ENCODE measurements at places on chromosomes 6 and 20.
A peak's percentile ranks its signal among the peaks of the same experiment; 100 is the strongest.

DNA sequence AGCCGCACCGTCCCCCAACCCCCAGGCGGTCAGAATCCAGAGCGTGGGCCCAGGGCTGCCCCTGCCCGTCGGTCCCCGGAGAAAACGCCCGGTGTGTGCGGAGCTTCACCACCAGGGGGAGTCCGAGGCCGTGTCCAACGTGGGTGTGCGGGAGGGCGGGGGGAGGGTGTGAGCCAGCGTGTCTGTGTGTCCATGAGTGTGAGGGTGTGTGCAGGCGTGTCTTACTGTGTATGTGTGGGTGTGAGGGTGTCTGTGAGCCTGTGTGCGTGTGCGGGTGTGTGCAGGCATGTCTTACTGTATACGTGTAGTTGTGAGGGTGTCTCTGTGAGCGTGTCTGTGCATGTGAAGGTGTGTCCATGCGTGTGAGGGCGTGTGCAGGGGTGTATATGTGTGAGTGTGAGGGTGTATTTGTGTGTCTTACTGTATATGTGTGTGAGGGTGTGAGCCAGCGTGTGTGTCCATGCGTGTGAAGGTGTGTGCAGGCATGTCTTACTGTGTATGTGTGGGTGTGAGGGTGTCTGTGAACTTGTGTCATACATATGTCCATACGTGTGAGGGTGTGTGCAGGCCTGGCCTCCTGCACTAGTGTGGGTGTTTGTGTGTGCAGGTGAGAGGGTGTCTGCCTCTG, 24.6 kb upstream of the GATA5 start:
- peak; percentile 82 for DNase-seq

- DNase-seq, result no peak
Measured at GRCh38 chr20:60573003-60573680, 614.9 kb downstream of the CDH26 start.

- DNase-seq, result no peak
Measured at GRCh38 chr6:134599079-134599478, 281.2 kb upstream of the SGK1 start.

GRCh38 chr6:90495216-90495817, 91.6 kb downstream of the MAP3K7 start:
- no peak for DNase-seq

DNA sequence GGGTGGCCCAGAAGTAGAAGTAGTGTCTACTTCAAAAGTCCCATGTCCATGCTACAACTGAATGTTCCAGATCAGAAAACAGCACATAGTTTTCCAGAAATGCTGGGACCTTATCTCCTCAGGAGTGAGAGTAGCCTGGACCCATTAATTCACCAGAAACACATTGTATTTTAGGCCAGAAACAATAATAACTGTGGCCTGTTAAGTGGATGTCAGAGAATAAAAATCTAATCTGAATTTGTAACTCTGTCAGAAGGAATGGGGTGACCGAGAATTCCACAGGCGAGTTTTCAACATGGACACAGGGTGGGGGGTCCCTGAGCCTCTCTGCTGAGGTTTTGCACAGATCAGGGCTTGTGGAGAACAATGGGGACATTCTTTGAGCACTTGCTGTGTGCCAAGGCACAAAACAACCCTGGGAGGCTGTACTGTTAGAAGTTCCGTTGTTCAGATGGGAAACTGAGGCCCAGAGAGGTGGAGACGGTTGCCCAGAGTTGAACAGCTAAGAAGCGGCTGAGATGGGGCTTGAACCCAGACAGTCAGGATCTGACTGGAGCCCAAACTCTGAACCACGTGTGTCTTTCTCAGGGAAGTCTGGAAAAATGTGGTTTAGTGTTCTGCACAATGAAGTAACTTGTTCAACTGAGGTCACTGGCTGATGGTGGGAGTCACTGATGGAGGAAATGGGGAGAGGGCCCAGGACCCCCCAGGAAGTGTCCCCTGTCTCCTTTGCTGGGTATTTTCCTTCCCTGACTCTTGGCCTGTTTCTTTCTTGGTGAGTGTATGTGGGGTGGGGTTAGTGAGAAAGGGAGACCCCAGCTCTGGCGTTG, 44.2 kb downstream of the SNAI1 start:
- DNase-seq, result no peak

GRCh38 chr20:25081065-25081729, 744 bp downstream of the VSX1 start:
- DNase-seq, result no peak

GRCh38 chr6:93219447-93219846, 199.9 kb downstream of the EPHA7 start:
- no peak for DNase-seq

DNA sequence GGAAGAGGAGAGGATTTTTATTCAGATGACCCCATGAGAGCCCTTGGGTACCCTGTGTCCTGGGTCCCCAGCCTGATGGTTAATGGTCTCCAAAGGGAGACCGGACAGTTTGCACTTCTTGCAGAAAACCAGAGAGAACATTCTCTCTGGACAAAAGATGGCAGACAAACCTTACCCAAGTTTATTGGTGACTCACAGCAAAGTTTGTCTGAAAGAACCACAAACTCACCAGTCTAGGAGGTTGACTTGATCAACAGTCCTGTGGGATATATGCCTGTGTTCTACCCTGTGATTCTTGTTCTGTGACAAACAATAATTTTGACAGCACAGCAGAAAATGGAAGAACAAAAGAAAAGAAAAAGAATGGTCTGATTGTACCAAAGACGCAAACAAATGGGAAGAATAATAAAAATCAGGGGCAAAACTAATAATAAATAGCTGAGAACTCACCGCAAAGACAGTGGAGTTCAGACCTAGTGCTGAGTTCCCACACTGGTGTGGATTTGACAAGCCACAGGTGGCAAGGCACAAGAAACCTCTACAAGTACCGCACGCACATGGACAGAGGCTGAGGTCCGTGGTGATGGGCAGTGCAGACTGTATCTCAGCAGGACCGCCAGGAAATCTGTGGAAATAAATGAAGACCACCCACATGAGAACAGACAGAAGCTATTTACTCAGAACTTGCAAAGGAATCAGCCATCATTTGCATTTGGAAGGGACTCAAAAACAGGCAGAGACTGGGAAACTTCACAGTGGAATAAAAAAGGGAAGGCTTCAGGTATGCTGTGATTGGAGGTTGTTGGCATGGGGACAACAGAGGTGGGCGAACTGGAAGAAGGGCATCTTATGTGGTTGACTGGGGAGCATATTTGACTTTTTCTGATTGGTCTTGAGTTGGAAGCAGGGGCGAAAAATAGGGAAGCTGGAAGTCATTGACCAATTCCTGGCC, 246.3 kb upstream of the RNF24 start:
- DNase-seq, result no peak

GRCh38 chr20:52289956-52290565, 98.5 kb upstream of the ZFP64 start:
- no peak for DNase-seq

DNA sequence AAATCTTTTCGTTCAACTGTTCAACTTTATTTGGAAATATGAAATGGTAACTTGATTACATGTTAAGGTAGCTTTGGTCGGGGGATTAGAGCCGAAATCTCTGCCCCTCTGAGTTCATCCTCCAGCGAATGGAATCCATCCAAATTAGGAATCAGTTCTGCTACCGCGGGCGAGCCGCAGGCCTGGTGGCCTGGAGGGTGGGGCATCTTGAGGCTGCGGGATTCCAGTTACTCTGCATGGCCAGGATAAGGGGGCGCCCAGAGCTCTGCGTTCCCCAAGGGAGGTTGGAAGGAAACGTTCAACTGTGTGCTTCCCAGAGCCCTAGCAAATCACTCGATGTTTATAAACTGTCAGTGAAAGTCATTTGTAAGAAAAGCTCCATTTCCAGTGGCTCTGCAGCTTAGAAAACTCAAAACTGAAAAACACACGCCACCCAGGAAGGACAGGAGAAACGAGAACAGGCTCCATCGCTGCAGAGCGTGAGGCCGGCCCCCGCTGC, 262.2 kb downstream of the TAF4 start:
- DNase-seq, result no peak

- DNase-seq, result no peak
Measured at GRCh38 chr6:122790423-122791309, 1.6 kb downstream of the SMPDL3A start.

DNA sequence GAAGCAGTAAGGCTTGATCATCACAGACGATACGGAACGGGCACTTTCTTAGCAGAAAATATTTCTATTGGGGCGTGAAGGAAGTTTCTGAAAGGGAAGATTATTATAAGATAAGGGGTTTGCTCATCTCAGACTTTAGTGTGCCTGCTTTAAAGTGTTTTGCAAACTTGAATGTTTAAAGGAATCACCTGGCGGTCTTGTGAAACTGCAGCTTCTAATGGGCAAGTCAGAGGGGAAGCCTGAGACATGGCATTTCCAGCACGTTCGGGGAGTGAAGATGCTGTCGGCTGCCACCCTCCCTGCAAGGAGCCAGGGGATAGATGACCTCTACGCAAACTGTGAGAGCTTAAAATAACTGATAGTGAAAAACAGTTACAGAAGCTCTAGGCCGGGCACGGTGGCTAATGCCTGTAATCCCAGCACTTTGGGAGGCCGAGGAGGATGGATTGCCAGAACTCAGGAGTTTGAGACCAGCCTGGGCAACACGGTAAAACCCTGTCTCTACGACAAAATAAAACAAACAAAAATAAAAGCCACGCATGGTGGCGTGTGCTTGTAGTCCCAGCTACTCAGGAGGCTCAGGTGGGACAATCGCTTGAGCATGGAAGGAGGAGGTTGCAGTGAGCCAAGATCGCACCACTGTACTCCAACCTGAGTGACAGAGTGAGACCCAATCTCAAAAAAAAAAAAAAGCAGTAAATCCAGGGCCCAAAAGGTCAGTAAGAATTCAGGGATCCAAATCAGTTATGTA, 2.3 kb upstream of the KIF16B start:
- no peak for DNase-seq

- peak; percentile 65 for DNase-seq
Measured at GRCh38 chr20:5080384-5080877, 39.3 kb downstream of the PCNA start.

- DNase-seq, result no peak
Measured at GRCh38 chr20:36441027-36441414, 100.3 kb upstream of the MYL9 start.

DNA sequence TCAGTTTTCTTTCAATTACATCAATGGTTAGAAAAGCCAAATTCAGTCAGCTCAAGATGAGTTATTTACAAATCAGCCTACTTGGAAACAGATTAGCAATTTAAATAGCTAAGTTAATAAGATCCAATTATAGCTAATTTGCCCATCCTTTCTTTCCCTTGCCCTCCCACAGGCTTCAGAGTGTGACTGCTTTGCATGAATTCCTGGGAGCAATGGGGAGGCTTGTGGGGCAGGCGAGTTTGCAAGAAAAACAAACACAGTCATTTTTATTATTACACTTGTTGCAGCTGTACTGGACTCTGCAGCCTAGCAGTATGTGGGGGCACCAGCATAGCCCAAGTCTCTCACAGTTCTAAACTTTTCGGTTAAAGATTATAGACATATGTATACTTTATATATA, 219.0 kb downstream of the NKAIN2 start:
- DNase-seq, result no peak

DNA sequence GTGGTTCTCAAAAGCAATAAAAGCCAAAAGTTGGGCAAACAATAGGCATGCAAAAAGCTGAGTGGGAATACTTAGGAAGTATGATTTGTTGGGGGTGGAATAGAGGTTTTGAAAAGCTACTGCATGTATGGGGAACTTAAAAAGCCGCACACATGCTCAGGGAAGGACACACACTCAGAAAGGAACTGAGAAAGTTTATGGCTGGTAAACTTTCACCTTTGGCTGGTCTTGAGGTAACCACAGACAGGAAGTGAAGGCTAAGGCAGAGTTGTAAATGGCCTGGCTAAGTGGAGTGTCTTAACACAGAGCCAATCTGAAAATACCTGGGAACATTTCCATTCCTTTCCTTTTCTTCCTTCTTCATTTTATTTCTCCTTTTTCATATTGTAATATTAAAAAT, 134.5 kb upstream of the EXOC2 start:
- no peak for DNase-seq

DNA sequence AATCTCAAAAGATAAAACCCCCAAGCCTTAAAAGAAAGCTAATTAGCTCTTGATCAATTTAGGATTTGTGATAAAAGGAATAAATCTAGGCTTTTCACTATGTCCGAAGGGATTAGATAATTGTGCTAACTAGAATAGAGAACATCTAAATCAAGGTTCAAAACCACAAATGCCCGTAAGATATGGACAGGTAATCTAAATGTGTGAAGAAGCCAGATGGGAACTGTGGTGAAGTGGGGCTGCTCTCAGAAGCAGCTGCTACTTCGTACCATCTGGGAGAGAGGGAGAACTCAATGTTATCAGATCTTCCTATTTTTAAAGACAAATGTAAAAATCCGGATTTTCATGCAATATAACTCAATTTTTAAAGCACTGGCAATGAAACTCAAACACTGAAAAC, 44.2 kb downstream of the NCOA6 start:
- no peak for DNase-seq

DNA sequence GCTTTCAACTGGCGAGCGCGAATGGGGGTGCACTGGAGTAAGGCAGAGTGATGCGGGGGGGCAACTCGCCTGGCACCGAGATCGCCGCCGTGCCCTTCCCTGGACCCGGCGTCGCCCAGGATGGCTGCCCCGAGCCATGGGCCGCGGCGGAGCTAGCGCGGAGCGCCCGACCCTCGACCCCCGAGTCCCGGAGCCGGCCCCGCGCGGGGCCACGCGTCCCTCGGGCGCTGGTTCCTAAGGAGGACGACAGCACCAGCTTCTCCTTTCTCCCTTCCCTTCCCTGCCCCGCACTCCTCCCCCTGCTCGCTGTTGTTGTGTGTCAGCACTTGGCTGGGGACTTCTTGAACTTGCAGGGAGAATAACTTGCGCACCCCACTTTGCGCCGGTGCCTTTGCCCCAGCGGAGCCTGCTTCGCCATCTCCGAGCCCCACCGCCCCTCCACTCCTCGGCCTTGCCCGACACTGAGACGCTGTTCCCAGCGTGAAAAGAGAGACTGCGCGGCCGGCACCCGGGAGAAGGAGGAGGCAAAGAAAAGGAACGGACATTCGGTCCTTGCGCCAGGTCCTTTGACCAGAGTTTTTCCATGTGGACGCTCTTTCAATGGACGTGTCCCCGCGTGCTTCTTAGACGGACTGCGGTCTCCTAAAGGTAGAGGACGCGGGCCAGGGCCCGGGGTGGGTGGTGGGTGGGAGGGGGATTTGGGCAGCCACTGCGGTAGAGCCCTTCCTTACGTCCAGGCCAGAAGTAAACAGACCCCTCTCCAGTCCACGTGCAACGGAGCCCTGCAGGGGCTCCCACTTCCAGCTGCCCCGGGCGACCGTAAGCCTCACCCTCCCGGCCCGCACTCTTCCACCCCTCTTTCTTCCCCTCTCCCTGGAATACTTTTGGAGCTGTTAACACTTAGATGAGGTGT, 998 bp downstream of the BMP2 start:
- no peak for DNase-seq

All from natural killer cell treated with Interleukin-12 subunit alpha and Interleukin-12 subunit beta and Interleukin-15 and Interleukin-18, amount 100 ng/mL, for 72 hours (primary cell).